GM23248 (cell line): ENCODE measurements at places on chromosomes 3 and 15. TPM values are rescaled to one million over a fixed set of nuclear protein-coding genes. Genes with fewer than 3 reads are reported as not detected.
A peak's percentile ranks its signal among the peaks of the same experiment; 100 is the strongest.

GRCh38 chr3:175398676-175399075 is 539.5 kb downstream of the NAALADL2 start:
- H3K27me3 ChIP-seq: no peaks in the 10 kb centered on the region
- H3K27ac ChIP-seq: no peak overlapping the region; the same call in 1 of the 2 replicates
- DNase-seq: peak; percentile 27
- no peaks in the 10 kb centered on the region for H3K36me3 ChIP-seq
- no peak overlapping the region for H3K4me3 ChIP-seq
- peaks cover 12% of the 10 kb centered on the region for H3K4me1 ChIP-seq

GRCh38 chr15:76162784-76163456 is 103.1 kb downstream of the TMEM266 start:
- DNase-seq: no peak
- H3K4me1 ChIP-seq: peaks cover 7% of the 10 kb centered on the region; the same call in 1 of the 2 replicates
- H3K27ac ChIP-seq: peak overlapping the region; percentile 41
- H3K4me3 ChIP-seq: no peak overlapping the region

DNA sequence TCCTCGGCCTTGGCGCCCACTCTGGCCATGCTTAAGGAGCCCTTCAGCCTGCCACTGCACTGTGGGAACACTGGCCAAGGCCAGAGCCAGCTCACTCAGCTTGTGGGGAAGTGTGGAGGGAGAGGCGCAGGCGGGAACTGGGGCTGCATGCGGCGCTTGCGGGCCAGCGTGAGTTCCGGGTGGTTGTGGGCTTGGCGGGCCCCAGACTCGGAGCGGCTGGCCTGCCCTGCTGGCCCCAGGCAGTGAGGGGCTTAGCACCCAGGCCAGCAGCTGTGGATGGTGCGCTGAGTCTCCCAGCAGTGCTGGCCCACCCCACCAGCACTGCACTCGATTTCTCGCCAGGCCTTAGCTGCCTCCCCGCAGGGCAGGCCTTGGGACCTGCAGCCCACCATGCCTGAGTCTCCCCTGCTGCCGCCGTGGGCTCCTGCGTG is 13.1 kb upstream of the UBP1 start:
- no peak for DNase-seq
- H3K4me1 ChIP-seq: no peaks in the 10 kb centered on the region
- no peaks in the 10 kb centered on the region for H3K36me3 ChIP-seq
- H3K27me3 ChIP-seq: no peaks in the 10 kb centered on the region
- no peak overlapping the region for H3K4me3 ChIP-seq

DNA sequence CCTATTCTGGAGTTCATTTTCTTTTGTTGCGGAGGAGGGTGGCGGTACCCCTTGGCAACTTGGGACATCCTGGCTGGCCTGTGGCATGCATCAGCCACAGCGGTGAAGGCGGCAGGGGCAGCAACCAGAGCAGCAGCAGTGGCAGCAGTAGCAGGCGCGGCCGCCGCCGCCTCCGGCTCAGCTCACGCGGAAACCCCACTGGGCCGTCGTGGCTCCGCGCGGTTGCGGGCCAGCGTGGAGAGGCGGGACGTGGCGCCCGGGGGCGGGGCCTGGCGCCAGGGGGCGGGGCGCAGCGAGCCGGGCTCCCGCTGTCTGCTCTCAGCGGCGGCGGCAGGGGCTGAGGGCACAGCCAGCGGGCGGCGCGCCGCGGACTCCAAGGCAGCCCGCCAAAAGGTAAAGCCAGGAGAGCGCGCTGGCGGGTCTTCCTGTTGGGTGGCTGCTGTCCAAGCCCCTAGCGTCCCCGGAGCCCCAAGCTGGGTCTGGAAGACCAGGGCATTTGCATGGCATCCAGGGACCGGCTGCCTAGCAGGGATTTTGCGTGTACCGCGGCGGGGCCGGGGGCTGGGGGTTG is 334.4 kb upstream of the THRB start:
- H3K27me3 ChIP-seq: peaks cover 30% of the 10 kb centered on the region
- no peaks in the 10 kb centered on the region for H3K36me3 ChIP-seq
- peak; percentile 28 for DNase-seq
- no peaks in the 10 kb centered on the region; the same call in 1 of the 2 replicates for H3K4me1 ChIP-seq
- no peak overlapping the region for H3K27ac ChIP-seq

- no peak for DNase-seq
- no peaks in the 10 kb centered on the region for H3K27me3 ChIP-seq
- H3K27ac ChIP-seq: no peak overlapping the region
- H3K4me1 ChIP-seq: no peaks in the 10 kb centered on the region
- no peaks in the 10 kb centered on the region for H3K36me3 ChIP-seq
- H3K4me3 ChIP-seq: no peak overlapping the region
Observed at GRCh38 chr3:133853925-133854227, 41.8 kb downstream of the RAB6B start.

Gene WDR72
- total RNA-seq: not detected in 2 replicates

DNA sequence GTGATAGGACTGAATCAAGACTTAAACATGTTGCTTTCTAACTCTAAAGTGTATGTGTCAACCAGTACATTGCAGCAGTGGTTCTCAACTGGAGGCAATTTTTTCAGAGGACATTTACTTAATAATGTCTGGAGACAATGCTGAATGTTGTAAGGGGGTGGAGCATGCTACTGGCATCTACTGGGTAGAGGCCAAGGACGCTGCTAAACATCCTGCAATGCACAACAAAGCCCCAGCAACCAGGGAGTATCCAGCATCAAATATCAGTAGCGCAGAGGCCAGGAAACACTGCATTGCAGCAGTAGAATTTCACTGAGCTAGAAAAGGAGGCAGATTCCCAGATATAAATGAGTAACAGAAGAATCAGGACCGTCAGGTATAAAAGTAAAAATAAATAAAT is 79.8 kb upstream of the GRM7 start:
- no peaks in the 10 kb centered on the region for H3K4me1 ChIP-seq
- no peaks in the 10 kb centered on the region for H3K27me3 ChIP-seq
- no peaks in the 10 kb centered on the region for H3K36me3 ChIP-seq
- H3K27ac ChIP-seq: no peak overlapping the region

- H3K27me3 ChIP-seq: no peaks in the 10 kb centered on the region
- DNase-seq: no peak
- H3K27ac ChIP-seq: no peak overlapping the region
- H3K4me1 ChIP-seq: no peaks in the 10 kb centered on the region
- H3K4me3 ChIP-seq: no peak overlapping the region
Observed at GRCh38 chr3:123287051-123287961, 85.6 kb downstream of the SEC22A start.

Gene CYP1A2
- not detected in 2 replicates for total RNA-seq

- H3K4me1 ChIP-seq: peaks cover 44% of the 10 kb centered on the region
- DNase-seq: peak; percentile 74
- H3K36me3 ChIP-seq: no peaks in the 10 kb centered on the region
- no peak overlapping the region for H3K27ac ChIP-seq
- H3K4me3 ChIP-seq: no peak overlapping the region
Observed at GRCh38 chr3:192851821-192852372, 65.8 kb downstream of the MB21D2 start.

DNA sequence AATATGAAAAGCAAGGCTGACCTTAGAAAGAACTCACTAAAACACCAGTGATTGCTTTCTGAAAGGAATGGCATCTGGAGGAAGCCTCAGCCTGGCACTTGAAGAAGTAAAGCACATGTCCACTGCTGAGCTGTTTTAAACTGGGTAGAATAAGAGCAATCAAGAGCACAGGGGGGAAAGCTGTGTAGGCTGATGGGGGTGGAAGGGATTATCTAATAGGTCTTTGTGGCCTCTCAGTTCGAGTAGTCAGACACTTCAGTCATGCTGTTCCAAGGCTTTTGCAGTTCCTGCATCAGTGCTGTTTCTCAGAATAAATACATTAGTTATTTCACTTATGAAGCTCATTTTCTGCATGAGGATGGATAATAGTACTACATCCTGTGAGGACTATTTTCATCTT is 22.6 kb downstream of the CCDC191 start:
- H3K27me3 ChIP-seq: no peaks in the 10 kb centered on the region
- no peak overlapping the region for H3K27ac ChIP-seq
- H3K4me3 ChIP-seq: no peak overlapping the region
- DNase-seq: no peak
- H3K36me3 ChIP-seq: no peaks in the 10 kb centered on the region; the same call in 1 of the 2 replicates
- peaks cover 17% of the 10 kb centered on the region for H3K4me1 ChIP-seq

GRCh38 chr3:149920119-149920518 is 50.6 kb downstream of the PFN2 start:
- H3K4me1 ChIP-seq: no peaks in the 10 kb centered on the region
- 0 out of 2 replicates have a peak, but pooled peaks cover 3% of the 10 kb centered on the region for H3K36me3 ChIP-seq
- no peak overlapping the region for H3K27ac ChIP-seq
- H3K27me3 ChIP-seq: no peaks in the 10 kb centered on the region
- DNase-seq: no peak

GRCh38 chr15:32871883-32872282 is 154.1 kb downstream of the GREM1 start:
- no peaks in the 10 kb centered on the region for H3K27me3 ChIP-seq
- peak overlapping the region; percentile 88 for H3K27ac ChIP-seq
- no peak for DNase-seq
- peaks cover 50% of the 10 kb centered on the region for H3K4me1 ChIP-seq
- H3K36me3 ChIP-seq: no peaks in the 10 kb centered on the region

Gene TRAT1
- total RNA-seq: not detected in 2 replicates

Gene CAMK1
- 26.9 and 30.6 TPM in 2 replicates for total RNA-seq

GRCh38 chr3:20039765-20040547 is at the start of gene KAT2B:
KAT2B (plus strand) TSS chr3:20040446; CDS start chr3:20040478, 32 bp downstream.
- no peaks in the 10 kb centered on the region for H3K36me3 ChIP-seq
- H3K27me3 ChIP-seq: no peaks in the 10 kb centered on the region
- peaks cover 21% of the 10 kb centered on the region; the same call in 1 of the 2 replicates for H3K4me1 ChIP-seq
- peak; percentile 81 for DNase-seq
- H3K27ac ChIP-seq: no peak within 1 kb of the TSS

Gene CKMT1A
- total RNA-seq: not detected in 2 replicates

DNA sequence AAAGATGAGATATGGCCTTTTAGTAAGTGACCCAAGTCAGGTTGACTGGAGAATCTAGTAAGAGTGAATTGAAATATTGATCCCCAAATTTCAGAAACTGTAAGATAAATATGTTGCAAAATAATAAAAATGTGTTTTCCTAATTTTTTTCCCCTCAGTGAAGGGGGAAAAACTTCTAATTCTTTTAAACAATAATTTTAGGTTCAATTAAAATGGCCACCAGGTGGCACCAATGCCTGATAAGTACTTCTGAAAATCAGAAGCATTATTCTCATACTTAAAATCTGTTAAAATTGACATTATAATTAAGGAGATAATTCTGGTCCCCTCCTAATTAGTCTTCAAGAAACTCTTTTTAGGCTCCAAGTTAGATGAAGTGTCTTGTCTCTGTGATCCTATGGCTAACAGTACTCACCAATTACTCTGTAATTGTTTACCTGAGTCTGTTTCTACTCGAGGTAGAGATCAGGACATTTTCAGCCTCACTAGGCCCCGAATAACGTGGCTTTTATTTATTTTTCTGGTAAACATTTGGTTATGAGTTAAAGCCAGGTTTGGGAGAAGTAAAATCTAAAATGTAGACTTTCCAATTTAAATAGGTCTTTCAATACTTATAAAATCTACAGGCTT is 52.6 kb downstream of the NMD3 start:
- H3K27me3 ChIP-seq: no peaks in the 10 kb centered on the region
- H3K36me3 ChIP-seq: no peaks in the 10 kb centered on the region
- DNase-seq: peak; percentile 66
- H3K4me3 ChIP-seq: no peak overlapping the region
- H3K27ac ChIP-seq: no peak overlapping the region
- H3K4me1 ChIP-seq: no peaks in the 10 kb centered on the region

DNA sequence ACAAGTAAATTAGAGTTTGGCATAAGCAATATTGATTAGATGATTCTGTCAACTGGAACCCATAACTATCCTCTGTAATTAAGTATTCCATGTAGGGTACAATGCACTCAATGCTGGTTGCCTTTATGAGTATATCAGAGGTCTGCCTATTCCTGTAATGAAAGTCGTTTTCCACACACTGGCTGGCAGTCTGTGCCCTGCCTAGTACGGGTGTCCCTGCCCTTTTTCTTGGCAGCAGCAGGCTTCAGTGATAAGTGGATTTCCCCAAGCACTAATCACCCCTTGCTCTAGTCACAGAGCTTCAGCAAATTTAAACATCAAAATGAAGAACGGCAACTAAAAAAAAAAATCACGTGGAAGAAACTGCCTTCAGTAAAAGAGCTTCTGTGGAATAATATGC is 294.8 kb upstream of the STT3B start:
- no peak for DNase-seq
- H3K27ac ChIP-seq: no peak overlapping the region
- no peaks in the 10 kb centered on the region for H3K27me3 ChIP-seq
- no peaks in the 10 kb centered on the region for H3K36me3 ChIP-seq
- no peak overlapping the region for H3K4me3 ChIP-seq

Gene CHST13
- total RNA-seq: not detected in 2 replicates
